ENCODE measurements at places on chromosomes 3 and 15.

DNA sequence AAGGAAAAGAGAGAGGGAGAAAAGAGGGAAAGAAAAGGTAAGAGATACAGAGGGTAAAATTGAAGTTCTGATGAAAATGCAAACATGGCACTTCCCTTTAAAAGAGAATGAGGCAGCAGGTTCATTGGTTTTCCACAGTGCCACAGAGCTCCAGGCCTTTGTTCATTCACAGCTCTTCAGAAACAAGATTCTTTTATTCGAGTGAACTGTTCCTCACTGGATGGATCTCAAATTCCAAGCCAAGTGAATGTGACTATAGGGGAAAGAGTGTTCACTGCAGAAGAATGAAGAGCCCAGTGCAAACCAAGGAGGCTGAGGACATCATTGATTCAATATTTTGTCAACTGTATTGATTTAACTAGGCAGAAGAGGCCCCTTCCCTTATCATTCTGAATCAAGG is 280.3 kb upstream of the PROK2 start:
- no peak for DNase-seq

DNA sequence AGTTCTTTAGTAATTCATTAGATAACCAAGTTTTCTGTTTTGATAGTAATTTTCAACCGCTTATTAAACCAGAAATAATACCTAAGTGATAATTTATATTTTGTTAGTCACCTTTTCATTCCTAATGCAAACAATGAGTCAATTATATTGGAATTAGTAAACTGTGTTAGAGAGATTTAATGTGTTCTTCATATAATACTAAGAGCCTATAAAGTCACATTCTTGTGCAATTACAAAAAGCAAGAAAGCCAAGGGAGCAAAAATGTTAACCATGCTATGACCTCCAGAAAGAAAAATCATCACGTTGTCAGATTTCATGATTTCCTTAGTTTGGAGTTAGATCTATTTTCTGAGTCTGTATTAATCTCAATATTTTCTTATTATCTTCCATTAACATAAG is 108.8 kb upstream of the SAMMSON start:
- no peak for DNase-seq

GRCh38 chr3:81439108-81439507 is 322.3 kb downstream of the GBE1 start:
- DNase-seq: no peak

- DNase-seq: no peak
Measured at GRCh38 chr3:62238431-62238830, 134.9 kb downstream of the FEZF2 start.

- DNase-seq: no peak
Measured at GRCh38 chr15:49741712-49742111, 120.9 kb downstream of the DTWD1 start.

GRCh38 chr15:83153288-83153687 is 45.8 kb downstream of the TM6SF1 start:
- DNase-seq: peak; percentile 25

DNA sequence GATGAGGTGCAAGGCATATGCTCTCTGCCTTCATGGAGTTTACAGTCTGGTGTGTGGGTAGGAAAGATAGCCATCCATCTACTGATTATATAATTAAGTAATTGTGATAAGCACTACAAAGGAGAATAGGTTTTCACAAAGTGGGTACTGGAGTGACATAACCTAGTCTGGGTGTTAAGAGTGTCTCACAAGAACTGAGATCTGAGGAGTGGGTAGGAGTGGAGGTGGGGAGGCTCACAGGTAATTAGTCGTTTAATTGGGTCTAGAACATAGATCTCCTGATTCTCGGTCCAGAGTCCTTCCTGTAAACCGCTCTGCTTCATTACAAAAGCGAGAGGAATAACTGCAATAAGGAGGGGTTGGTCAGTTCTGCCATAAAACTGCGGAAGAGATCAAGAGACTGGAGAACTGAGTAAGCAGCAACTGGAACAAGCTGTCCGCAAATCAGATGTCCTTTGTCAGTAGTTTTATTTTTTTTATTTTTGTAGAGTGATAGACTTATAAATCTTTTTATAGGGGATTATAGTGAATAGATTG is 2.2 kb downstream of the NEO1 start:
- DNase-seq: no peak

DNA sequence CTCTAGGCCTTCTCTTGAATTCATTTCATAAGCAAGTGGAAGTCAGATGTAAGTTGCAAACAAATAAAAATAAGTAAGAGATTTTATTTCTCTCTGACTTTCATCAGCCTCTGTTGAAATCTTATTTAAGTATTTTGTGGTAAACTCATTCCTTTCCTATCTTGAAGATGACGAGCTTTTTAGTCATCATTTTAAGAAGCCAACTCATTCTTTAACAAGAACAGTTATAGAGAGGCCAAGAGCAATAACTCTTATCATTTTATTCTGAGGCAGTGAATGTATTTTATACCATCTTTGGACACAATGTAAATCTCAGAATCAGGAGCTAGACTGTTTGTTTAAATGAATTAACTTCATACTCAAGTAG is 147.5 kb upstream of the MBNL1 start:
- DNase-seq: peak; percentile 95

DNA sequence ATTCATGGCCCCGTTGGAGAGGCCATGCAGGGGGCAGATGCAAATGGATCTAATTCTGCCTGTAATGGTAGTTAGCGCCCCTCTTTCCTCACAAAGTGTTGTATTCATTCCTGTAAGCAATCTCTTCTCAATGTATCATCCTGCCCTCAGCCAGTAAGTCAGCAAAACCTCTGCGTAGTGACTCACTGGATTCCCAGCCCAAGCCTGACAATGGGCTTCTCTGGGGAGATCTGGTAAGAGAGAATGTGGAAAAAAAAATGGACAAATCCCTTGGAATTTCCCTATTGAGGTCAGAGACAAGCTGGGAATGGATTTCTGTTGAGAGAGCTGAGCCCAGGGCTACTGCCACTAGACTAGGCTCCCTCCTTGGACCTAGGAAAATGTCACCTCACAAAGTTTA is 25.4 kb downstream of the ADPGK start:
- DNase-seq: peak; percentile 93

DNA sequence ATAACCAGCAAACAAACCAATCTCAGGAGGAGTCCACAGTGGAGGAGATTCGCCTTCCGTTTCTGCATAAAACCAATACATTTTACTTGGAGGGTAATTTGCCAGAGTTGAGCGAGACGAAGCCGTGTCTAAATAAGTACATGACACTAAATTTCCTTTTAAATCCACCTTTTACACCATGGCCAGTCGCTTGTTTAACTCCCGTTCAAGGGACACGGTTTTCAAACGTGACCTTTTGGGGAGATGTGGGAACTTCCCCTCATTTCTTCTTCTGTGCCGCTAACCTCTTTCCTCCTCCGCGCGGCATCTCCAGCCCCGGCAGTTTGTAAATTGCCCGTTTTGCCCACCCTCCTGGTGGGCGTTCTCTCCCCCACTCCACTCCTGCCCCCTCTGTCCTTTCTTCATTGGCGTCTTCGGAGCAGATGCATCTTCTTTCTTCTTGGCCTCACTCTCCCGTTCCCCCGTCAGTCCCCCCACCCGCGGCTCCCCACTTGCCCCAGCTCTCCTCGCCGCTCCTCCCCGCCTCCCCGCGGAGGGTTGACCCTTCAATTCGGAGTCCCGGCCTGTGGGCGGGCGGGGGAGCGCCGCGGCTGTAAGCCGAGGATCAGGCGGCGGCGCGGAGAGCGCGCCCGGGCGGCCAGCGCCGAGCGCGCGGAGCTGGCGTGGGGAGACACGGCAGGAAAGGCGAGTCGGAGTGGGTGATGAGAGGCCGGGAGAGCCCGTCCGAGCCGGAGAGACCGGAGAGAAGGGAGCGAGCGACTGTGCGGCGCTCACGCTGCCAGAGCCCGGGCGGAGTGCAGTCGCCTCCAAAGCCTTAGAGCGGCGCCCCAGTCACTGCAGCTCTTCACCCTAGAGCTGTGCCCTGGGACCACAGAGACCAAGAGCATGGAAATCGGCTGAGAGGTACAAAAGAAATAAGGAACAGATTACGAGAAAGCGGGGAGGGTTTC is at the start of gene NLGN1:
Gene NLGN1, plus strand, starts transcription at position 584 of the 950 bp plus-strand sequence.
- DNase-seq: peak; percentile 67

GRCh38 chr3:60579734-60580133 is 671.5 kb downstream of the FHIT start:
- DNase-seq: peak; percentile 31

DNA sequence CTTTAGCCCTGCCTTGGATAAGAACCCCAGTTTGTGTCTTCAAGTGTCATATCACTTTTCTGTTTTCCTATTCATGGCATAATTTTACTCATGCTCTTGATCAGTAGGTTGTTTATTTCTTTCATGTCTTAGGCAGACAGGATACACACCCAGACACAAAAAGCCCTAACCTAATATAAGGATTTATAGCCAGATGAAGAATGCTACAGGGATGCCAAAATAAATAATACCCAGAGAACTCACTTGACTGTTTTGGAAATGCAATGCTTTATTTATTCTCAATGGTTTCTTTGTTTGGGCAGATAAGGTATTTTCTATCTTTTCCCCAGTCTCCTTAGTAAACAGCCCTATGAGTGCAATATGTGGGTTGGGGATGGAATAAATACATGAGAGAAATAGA is 424.0 kb upstream of the PDZRN3 start:
- DNase-seq: no peak

DNA sequence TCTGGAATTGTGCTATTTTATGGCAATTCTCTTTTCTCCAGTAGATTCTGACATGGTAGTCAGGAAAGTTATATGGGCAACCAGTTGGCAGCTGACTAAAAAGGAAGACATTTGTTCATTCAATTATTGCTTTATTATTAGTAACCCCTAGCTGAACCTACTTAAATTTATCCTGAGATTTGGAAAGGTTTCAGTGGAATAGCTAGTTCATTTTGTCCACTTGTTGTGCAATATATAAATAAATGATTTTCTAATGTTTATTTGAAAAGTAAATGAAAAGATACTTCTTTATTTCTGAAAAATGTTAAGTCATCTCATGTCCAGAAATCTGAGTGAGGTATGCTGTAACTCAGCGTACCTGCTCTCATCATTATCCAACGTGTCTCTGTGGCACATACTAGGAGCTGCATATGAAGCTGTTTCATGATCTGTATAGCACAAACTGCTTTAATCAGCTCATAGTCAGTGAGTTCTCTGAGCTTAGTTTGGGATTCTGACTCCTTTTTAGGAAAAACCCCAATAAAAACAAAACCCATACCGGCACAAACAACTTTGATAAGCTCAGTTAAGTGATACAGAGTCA is 35.9 kb downstream of the RARB start:
- no peak for DNase-seq
